ENCODE measurements at places on chromosomes 6 and 20.

DNA sequence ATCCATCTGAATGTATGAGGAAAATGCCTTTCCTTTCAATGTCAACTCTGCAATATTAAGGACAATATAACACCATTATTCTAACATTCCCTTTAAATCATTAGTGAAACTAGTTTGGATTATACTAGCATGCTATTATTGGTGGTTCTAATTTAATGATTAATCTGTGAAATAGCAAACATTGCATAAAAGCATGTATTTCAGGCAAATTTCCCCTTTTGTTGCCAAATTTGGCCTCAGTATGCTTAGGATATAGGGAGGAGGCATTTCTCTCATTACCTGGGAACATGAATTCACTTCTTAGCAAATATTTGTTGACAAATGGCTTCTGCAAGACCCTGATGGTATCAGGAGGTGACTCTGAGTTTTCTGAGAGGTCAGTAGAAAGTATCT is 1.6 kb downstream of the TPMT start:
- DNase-seq = no peak

DNA sequence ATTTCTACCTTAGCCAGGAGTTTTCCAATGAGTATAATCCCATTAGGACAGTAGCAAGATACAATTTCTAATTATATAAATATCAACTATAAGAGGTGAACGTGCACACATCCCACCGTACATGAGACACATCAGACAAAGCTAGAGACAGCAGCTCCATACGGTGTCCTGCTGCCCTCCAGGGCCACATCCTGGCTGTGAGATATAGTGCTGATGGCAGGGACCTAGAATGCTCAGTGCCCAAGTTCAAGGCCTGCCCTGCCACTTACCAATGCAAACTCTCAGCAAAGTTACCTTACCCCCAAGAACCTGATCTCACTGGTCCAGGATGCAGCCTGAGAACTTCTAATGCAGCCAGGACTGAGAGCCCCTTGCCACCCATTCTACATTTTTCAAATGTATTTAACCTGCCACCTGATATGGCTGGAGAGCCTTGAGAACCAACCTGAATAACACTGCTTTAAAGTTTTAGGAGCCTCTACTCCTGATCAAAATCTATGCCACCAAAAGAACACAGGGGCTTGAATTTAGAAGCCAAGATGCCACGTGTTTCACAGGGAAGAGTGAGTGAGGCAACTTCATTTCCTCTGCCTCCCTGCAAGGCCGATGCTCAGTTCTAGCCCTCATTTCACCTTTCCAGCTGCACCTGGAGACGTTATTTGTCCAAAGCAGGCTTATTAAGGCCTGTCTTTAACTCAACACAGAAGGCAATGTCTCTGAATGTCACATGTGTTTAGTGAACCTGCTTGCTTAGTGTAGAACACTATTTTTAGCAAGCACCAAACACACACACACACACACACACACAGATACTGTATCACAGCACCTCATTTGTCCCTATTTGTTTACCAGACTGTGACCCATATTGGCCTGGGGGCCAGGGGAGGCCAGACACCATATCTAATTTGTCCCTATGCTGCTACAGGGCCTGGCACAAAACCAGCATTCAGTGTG is 6.1 kb downstream of the NFATC2 start:
- DNase-seq = no peak

DNA sequence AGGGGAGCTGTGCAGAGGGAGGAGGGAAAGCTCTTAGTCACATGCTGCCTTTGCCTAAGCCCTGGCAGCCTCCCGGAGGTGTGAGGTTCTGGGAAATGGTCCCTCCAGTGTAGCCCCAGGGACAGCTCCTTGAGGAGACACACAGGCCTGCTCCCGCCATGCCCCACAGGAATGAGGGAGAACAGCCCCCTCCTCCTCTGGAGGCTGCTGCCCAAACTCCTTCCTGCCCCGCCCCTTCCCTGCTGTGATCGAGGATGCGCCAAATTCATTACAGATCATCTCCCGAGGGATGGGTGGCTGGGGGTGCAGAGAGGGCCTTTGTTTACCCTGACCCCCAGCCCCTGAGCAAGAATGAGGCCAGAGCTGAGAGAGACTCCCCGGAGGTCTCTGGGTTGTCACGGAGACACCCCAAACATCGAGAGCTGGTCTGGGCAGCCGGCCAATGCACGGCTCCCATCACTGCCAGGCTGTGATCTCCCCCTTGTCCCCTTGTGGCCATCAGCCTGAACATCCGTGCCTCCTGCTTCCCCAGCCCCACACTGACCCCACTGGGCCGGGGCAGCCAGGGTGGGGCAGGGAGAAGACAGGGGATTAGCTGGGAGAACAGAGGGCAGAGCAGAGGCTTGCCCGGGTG is 8.4 kb downstream of the CYP21A2 start:
- DNase-seq = no peak

DNA sequence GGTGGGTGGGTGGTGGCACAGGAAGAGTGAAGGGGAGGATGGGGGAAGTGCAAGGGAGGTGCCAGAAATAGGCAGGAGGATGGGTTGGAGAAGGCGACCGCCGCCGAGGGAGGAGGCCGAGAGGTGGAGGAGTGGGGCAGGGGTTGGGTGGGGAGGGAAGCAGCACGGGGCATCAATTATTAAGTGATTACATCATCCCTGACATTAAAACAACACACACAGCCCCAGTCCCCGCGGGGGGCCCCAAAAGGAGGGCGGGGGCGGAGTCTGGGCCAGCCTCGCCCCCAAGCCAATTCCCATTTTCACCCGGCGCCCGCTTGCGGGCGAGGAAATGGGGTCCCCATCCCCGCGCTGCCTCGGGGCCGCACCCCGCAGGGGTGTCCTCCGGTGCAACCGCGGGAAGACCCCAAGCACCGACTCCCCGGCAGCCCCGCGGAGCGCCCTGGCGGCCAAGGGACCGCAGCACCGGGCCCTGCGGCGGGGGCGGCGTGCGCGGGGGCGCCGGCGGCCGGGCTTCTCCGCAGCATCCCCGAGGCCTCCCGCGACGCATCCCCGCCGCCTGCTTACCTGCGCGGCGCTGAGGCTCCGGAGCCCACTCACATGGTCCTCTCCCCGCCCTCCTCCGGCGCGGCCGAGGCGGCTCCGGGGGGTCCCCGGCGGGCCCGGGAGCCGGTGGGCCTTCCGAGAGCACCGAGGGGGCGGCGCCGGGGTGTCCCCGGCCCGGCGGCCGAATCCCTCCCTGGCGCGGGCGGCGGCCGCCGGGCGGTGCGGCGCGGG is 663 bp downstream of the FYN start:
- peak; percentile 65 for DNase-seq

DNA sequence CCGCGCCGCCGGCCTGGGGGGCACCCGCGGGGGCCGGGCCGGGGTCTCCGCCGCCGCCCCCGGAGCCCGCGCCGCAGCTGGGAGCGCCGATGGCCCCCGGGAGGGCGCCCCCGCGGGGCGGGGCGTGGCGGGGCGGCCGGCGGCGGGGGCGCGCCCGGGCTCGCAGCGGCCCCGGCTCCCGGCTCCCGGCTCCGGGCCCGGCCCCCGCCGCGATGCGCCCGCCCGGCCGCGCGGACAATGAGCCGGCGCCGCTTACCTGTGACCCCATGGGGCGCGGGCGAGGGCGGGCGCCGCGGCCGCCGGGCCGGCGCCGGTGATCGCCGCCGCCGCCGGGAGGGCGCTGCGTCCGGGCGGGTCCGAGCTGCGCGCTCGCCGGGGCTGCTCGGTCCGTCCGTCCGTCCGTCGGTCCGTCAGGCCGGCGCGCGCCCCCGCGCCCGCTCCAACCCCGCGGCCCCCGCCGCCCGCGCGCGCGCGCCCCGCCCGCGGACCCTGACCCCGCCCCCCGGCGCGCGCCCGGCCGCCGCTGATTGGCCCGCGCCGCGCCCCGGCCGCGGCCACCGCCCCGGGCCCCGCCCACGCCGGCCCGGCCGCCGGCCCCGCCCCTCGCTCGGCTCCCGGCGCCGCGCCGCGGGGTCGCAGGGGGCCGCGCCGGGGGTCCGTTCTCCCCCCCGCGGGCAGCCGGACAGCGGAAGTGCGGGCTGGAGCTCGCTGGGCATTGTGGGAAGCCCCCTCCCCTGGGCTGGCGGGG is at the start of gene ZBTB46:
Gene ZBTB46, minus strand, starts transcription at position 424 of the 748 bp plus-strand sequence. CDS start 40,507 bp downstream, outside the sequence.
- DNase-seq = no peak

GRCh38 chr20:59600472-59600871 is 3.9 kb upstream of the PHACTR3 start:
- no peak for DNase-seq
